ENCODE measurements at places on chromosomes 2 and 18.

DNA sequence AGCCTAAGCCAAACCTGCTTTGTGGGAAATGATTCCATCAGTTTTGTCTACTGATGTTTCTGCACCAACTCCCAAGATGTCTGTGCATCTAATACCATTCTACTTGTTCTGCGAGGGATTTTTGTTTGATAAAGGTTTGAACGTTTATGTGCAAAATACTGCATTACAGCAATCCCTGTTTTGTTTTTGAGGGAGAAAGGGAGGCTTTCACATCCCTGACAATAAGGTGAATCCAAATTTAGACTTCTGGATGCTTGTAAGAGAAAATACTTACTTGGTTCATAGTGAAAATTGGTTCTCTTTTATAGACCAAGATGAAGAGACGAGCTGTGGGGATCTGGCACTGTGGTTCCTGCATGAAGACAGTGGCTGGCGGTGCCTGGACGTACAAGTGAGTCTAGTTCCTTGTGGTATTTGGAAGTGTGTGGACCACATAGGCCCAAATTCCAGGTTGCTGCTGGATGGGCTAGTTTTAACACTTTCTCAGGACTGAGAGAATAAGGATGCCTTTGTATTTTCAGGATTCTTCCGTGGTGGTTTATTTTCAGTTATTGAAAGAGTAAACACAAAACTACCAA is 1.1 kb downstream of the RPL37A start:
- DNase-seq = no peak

DNA sequence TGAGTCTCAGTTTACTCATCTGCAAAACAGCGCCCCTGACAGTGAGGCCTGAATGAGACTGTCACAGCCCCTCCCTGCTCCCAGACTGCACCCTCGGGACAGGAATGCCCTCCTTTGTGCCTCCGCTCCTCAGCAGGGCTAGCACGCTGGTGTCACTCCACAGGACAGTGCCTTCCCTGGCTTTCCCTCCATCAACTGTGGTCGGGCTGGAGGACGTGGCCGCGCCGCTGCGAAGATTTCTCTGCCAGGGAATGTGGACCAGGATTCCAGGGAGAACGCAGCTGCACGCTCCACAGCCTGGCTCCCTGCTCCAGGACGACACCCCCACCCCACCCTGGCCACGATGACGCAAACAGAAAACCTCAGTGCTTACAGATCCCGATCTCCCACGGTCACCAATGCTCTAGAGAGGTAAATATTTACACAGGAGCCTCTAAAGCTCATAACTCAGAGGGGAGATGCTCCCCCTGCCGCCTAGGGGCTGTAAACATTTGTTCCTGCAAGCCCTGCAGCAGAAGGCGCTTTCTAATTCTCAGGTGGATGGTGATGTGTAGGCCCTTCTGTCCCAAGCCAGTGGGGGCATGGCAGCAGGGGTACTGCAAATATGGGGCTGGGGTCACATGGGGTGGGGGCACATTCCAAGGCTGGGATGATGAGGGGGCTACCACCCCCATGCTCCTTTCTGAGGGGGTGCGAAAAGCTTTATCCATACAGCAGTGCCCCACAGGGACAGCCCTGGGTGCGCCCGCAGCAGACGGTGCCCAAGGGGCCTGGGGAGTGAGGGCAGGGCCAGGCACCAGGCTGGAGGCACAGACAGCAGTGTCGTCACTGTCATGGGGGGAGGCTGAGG is 12.4 kb downstream of the HS6ST1 start:
- DNase-seq = peak; percentile 87

DNA sequence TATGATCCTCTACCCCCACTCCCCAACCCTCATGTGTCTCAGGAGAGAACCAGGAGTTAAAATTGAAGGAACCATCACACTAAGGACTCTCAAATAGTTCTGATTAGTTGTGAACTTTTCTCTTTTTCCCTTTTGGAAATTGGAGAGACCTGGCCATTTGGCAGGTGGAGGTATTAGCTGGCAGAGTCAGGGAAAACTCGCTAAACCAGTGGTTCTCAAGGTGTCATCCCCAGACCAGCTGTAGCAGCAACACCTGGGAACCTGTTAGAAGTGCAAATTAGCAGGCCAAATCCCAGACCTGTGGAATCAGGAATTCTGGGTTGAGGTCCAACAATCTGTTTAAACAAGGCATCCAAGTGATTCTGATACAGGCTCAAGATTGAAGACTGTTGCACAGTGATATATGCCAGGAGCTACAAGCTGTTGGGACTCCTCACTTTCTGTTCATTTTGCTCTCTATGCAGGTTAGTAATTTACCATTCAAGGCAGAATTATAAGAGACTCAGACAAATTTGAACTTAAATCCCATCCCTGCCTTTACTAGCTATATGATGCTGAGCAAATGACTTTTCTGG is 2.8 kb upstream of the TMEM131 start:
- DNase-seq = no peak

- no peak for DNase-seq
Measured at GRCh38 chr2:238021327-238021726, 39.5 kb upstream of the SCLY start.

DNA sequence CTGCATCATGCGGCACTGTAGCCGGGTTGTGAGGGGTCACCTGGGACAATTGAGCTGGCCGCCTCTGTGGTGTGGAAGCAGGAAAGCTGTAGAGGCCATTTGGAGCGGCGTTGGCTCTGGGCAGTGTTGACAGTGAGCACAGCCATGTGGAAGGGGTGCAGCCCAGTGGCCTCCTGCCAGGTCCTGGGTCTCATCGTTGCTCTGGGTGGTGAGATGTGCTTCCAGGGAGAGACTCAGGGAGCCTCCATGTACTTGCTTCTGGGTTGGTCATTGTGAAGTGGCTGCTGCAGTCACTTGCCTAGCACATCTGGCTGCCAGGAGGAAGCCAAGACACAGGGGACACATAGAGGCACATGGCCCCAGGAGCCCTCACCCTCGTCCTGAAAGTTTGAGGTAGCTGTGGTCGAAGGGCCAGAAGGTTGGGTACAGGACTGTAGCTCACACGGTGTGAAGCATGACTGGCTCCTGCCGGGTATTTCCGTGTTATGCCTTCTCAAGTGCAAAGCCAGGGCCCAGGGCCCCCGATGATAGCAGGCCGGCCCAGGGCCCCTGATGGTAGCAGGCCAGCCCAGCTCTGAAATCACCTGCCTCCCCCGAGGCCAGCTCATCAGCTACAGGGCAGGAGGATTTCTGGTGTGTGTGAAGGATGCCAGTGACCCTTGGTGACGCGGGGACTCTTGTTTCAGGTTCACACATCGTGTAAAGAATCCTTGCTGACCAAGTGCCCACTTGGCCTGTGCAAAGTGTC is 82.6 kb downstream of the DGKD start:
- no peak for DNase-seq

GRCh38 chr18:5720132-5720531 is 175.2 kb downstream of the TMEM200C start:
- no peak for DNase-seq

- DNase-seq = no peak
Measured at GRCh38 chr2:57543211-57543610, 503.4 kb upstream of the VRK2 start.

DNA sequence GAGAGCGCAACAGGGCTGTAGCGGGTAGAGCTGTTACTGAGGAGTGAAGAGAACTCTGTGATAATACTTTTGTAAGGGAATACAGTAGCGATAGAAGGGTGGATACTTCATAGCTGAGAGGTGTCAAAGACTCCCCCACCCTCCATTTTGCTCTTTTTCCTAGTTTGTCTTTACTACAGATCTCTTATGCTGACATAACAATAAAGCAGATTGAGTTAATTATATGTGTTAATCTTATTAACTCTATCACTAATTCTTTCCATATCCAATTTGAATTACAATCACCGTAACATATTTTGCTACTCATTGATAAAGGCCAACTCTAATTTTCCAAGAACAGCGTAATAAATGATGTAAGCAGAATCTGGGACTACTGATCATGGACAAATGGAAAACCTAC is 57.1 kb downstream of the UGP2 start:
- no peak for DNase-seq

GRCh38 chr18:46067438-46068007 is 4.5 kb downstream of the PSTPIP2 start:
- no peak for DNase-seq

GRCh38 chr2:11807156-11808015 is 61.0 kb downstream of the LPIN1 start:
- no peak for DNase-seq

DNA sequence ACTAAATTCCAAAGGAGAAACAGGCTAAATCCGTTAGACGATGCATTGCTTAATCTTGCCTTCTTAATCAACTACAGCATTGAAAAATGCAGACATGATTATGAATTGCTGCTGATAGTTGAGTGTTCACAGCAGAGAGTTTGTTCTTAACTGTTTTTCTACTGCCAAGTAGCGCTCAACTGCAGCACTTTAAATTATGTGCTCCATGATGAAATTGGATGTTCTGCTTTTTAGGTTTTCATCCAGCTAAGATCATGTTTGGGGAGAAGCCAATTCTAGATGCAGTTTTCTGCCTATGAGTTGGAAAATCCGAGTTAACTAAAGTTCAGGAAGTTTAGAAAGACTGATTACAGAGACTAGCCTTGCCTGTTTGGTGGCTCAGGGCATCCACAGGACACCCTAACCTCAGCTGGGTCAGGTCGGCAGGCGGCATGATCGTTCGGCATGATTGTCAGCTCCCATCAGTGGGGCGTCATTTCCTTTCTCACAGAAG is 119.4 kb upstream of the PIEZO2 start:
- DNase-seq = no peak

DNA sequence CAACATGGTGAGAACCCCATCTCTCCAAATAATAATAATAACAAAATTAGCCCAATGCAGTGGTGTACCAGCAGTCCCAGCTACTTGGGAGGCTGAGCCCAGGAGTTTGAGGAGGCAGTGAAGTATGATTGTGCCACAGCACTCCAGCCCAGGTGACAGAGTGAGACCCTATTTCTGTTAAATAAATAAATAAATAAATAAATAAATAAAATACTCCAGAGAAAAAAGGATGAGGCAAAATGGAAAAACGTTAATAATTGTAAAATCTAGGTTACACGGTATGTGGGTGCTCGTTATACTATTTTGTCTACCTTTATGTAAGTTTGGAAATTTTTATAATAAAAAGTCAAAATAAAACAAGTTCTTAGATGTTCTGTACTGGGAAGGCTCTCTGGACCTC is 8.6 kb upstream of the EMX1 start:
- DNase-seq = no peak

GRCh38 chr18:816088-816653 is 4.1 kb upstream of the YES1 start:
- DNase-seq = no peak
